ENCODE measurements at places on chromosomes 6 and 20.

DNA sequence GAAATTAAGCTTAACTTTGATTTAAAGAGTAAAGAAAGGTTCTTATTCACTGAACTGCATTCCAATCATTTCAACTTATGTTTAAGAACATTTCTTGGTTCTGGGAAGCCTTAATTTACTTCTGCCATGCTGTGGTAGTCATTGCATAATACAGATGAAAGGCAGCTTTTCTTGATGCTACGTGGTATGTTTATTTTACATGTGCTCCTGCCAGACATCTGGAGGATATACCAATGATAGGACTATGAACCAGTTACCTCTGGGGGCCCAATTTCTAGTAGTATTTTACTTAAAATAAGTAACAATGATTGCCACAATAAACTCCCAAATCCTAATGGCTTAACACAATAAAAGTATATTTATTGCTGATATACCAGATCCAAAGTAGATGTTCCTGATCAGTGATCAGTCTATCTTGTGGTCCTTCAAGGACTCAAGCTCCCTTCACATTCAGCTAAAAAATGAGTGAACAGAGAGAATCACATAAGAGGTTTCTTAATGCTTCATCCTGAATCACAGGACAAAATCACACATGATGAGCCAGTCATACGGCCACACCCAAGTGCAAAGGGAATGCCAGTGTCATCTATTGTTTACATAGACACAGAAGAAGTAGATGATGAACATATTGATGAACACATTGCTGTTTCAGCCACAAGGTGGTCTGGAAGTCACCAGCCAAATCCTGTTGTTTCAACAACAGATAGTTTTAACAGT is 56.5 kb upstream of the CCN2 start:
- DNase-seq: no peak

DNA sequence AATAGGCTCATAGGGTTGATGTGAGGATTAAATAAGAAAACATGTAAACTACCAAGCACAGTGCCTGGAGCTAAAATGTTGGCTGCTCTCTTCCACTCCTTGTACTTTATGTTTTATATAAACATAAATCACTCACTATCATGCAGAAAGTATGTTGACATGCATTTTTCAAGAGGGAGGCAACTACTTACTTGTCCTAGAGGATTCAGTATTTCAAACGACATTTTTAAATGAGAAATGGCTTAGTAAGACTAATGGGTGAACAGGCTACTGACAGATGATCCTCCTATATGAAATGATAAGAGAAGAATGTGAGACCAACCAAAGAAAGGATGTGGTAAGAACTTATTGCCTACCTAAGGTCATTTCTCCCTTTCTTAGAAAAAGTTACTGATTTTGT is 21.0 kb downstream of the LATS1 start:
- DNase-seq: no peak

DNA sequence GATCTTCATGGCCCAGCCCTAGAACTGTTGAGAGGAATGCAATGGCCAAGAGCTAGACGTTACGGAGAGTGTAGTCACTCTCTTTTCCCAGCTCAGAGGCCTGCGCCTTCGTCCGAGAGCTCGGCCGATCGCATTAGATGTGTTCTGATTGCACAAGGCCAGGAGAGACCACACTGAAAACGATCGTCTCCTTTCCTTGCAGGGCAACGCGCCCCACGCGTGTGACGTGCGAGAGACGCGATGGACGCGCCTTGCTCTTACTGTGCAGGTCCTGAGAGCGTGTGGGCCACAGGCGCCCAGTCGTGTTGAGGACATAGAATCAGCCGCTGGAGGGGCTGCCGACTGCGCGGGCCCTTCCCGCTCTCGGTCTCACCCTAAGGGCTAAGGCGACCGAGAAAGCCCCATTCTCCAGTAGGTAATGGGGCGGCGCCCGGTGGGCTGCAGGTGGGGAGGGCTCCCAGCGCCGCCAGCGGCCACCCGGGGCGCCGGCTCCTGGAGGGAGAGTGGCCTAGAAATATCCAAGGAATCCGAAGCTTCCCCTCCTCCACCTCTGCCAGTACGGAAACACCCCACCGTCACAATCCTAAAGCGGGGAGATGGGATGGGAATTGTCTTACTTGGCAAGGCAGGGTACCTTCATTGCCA is 26.9 kb downstream of the TFAP2B start:
- DNase-seq: no peak

DNA sequence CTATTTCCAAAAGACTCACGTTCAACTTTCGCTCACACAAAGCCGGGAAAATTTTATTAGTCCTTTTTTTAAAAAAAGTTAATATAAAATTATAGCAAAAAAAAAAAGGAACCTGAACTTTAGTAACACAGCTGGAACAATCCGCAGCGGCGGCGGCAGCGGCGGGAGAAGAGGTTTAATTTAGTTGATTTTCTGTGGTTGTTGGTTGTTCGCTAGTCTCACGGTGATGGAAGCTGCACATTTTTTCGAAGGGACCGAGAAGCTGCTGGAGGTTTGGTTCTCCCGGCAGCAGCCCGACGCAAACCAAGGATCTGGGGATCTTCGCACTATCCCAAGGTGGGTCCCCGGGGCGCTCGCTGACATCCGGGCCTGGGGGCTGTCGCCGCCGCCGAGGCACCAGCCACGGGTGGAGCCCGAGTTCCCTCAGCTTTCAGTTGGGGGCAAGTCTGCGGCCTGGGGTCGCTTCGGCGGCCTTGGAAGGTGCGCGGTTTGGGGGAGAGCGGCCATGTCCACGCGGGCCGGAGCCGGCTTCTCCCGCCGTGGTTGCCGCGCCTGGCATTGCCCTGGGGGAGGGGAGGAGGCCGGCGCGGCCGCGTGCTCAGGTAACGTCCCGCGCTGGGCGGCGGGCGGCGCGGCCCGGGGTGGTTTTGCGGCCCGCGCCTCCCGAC is 429 bp downstream of the AMD1 start:
- DNase-seq: no peak

DNA sequence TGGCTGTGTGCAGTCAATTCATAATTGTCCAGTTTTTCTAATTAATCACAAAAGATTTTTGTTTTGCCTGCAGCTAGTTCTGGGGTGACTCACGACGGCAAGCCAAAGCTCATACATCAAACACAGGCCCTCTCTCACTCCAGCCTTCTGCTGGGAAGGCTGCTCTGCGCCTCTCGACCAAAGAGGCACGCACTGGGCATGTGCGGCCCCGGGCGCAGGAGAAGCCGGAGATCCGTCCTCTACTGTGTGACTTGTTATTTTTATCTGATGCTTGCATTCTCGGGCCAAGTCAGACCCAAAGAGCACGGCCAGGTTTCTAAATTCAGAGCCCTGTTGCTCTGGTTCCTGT is 98.5 kb downstream of the TFAP2A start:
- no peak for DNase-seq

- no peak for DNase-seq
Observed at GRCh38 chr6:148389086-148389485, 46.4 kb downstream of the SASH1 start.

GRCh38 chr6:33720998-33721397 is 9.5 kb upstream of the UQCC2 start:
- no peak for DNase-seq

GRCh38 chr6:137166247-137167098 is 7.0 kb downstream of the IL22RA2 start:
- DNase-seq: peak; percentile 23

GRCh38 chr6:142898927-142899895 is 45.8 kb downstream of the HIVEP2 start:
- DNase-seq: no peak

GRCh38 chr6:166977621-166978525 is 21.3 kb upstream of the CEP43 start:
- no peak for DNase-seq

DNA sequence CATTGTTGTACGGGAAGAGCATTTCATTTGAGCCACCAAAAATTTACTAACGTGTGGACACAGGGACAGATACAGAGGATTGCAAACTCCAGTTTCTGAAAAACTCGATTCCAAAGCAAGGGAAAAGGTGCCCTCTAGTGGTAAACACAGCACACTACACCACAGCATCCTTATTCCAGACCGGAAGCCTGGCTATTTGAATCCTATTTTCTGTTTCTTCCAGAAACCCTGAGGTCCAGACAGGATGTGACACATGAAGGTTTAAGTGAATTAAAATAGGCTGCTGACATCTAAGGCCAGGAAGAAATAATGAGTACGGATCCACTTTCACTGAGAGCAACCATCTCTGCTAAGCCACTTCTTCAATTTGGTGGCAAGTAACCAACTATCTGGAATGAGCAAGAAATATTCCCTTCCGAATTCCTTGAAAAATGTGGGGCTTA is 31.8 kb upstream of the GMPR start:
- DNase-seq: peak; percentile 54

DNA sequence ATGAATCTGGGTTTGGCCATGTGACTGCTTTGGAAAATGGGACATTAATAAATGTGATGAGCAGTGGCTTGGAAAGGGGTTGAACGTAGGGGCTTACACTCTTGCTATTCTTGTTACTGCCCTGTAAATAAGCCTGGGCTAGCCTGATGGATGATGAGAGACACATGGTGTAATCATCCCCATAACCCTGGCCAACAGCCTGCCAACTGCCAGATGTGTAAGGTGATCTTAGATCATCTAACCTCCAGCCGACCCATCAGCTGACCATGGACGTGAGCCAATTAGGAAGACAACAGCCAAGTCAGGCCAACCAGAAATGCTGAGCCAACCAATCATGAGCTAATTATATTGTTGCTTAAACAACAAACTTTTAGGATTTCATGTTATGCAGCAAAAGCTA is 25.2 kb downstream of the FBXO30 start:
- no peak for DNase-seq

GRCh38 chr6:106309766-106310373 is 15.7 kb downstream of the ATG5 start:
- DNase-seq: no peak

DNA sequence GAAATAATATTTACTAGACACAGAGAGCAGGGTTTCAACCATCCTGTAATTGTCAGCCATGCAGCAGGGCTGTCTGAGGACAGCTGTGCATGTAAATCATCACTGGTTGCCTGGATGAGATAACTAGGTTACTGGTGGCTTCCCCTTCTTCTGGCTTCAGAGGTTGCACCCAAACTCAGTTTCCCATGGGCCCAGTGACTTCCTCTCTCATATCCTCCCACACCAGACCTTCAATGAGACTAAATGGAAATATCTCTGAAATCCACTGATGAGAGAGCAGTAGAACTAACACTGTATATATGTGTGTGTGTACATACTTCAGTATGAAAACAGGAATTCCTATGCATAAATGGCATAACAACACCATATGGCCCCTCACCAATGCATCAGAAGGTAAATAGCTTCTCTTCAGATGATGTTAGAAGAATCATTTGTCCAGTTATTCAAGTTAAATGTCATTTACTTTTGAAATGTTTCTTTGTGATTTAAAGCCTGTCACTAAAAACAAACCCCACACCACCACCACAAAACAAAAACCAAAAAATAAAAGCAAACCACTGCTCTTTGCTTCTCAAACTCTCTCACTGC is 51.0 kb upstream of the IL20RA start:
- DNase-seq: no peak

DNA sequence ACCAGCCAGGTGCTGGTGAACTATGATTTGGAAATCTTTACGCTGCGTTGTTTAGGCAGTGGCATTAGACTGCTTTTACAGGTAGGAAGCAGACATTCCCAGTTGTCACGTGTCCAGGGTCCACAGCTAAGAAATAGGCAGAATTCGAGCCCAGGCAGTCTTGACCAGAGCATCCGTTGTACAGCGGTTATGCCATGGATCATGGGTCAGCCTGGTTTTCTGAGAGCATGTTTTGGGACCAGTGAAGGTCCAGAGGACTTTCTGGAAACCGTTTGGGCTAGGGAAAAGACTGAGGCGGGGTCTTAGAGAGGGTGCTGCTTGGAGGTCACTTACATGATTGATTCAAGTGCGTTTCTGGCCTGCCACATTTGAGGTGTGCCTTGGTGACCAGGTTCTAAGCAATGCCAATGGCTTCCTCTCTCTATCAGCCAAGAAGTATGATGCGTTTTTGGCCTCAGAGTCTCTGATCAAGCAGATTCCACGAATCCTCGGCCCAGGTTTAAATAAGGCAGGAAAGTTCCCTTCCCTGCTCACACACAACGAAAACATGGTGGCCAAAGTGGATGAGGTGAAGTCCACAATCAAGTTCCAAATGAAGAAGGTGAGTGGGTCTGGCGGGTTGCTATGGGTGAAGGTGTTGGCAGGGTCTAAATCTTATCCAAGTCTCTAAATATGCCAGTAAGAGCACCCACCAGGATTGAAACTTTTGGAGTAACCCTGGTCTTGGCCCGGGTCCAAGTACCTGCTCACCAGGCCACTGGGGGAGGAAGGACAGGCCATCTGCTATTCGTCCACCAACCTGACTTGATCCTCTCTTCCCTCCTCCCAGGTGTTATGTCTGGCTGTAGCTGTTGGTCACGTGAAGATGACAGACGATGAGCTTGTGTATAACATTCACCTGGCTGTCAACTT is 1.8 kb downstream of the RPL10A start:
- no peak for DNase-seq

- no peak for DNase-seq
Observed at GRCh38 chr20:13139459-13140150, 81.5 kb upstream of the ISM1 start.

GRCh38 chr6:37566111-37566949 is 66.6 kb upstream of the CCDC167 start:
- peak; percentile 8 for DNase-seq

DNA sequence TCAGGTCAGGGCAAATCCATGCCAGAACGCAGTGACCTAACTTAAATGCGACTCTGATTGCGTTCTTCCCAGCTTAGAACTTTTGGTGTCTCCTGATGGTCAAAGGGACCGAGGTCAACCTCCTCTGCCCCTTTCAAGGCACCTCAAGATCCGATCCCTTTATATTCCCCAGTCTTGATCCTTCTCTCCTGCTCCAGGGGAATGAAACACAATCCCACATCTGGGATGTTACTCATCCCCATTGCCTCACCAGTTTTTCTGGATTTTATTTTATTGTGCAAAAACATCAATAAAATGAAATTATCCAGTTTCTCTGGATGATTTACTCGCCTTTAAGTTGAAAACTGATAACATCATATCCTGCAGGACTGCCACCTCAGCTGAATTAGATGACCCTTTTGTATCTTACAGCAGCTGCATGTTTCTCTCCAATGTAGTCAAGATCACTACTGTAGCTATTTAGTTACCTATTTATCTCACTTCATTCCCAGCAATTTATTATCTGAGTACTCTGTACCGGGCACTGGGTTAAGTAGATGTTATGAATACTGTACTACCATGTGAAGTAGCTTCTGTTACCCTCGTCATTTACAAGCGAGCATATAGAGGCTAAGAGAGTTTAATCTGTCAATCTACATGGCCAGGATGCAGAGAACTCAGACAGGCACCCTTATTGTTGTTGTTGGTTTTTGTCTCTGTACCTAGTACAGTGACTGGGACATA is 44.0 kb downstream of the IRAK1BP1 start:
- DNase-seq: no peak

GRCh38 chr20:50347284-50348063 is 156.8 kb downstream of the CEBPB start:
- no peak for DNase-seq

DNA sequence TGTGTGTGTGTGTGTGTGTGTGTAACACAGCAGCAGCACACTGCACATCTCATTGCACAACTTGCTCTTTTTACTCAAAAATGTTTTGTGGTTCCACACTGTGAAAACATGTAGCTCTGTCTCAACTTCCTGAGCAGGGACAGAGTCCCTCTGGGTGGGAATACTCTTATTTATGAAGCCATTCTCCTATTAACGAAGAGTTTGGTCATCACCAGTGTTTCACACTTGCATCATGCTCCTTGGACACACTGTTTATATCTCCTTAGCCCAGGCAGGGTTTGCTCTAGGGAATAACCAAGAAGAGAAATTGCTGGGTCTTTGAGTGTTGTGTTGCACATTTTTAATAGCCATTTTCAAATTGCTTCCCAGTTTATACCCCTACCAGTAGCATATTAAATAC is 53.6 kb downstream of the ZNF831 start:
- DNase-seq: no peak

GRCh38 chr6:156840606-156841005 is 63.4 kb downstream of the ARID1B start:
- no peak for DNase-seq
